ENCODE measurements at places on chromosomes 3 and 15. TPM values are rescaled to one million over a fixed set of nuclear protein-coding genes. Genes with fewer than 3 reads are reported as not detected.

DNA sequence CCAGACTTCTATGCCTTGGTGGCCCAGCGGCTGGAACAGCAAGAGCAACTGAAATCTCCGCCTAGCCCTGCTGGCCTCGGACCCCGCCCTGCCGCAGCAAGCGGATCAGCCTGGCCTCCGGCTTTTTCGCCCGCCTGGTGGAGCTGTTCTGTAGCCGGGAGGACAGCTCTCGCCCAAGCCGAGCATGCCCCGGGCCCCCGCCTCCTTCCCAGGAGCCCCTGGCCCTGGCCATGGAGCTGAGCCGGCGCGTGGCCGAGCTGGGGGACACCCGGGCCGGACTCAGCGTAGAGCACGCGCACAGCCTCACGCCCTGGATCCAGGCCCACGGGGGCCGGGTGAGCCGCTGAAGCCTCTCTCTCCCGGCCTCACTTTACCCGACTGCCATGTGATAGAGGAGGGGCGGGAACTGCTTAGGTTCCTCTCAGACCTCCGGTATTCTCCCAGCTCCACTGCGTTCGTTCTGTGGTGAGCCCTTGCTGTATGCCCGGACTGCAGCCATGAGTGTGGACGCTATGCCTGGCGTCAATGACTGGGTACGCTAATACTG is 24.1 kb upstream of the MRPL3 start:
- ATAC-seq, result peak; percentile 52

- peak; percentile 87 for ATAC-seq
Measured at GRCh38 chr3:66010739-66011655, 27.7 kb downstream of the MAGI1 start.

GRCh38 chr3:4680871-4681300 is 187.7 kb downstream of the ITPR1 start:
- no peak for ATAC-seq

- ATAC-seq, result no peak
Measured at GRCh38 chr3:117079997-117080396, 370.4 kb downstream of the TUSC7 start.

- no peak for ATAC-seq
Measured at GRCh38 chr3:185949515-185949914, 11.7 kb upstream of the TRA2B start.

DNA sequence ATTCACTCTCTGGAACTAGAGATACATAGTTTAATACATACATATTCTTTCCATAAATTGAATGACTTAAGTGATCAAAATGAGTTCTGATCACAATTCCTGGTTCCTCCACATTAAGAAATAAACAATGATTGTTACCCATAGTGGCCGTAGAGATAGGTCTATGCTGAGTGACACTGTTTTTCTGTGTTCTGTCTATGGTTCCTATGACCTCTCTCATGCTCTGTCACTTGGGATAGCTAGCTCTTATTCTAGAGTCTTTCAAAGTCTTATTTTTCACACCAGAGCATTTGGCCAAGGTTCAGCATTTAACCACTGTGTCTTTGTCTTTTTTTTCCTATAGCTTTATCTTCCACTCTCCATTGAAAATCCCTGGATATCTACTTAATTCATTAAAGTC is 132.4 kb downstream of the GOLGA6L6 start:
- ATAC-seq, result no peak

DNA sequence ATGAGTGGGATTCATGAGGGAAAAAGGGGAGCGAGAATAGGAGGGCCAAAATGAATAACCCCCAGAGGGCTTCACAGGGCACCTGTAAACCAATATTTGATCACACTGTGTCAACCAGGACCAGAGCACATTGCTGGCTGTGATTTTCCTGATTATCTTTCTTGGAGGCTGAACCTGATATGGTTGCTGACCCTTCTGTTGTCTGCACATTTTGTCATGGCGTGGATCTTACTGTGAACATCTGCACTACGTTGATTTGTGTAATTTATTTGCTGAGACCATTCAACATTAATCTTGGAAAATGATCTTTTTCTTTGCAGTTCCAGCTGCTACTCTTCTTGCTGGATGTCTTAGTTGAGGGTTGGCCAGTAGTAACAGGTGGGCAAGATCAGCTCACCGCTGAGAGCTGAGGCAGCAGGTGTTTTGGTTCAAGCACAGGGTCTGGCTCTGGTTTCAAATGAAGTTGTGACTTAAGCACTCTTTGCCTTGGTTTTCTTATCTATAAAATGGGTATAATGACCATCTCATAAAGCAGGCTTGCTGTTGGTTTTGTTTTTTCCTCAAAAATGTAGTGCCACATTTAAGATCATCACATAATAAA is 61.2 kb downstream of the ARHGEF26 start:
- no peak for ATAC-seq

- no peak for ATAC-seq
Measured at GRCh38 chr15:95162531-95162930, 931.2 kb downstream of the MCTP2 start.

- ATAC-seq, result no peak
Measured at GRCh38 chr3:83628471-83628870, 1330.3 kb upstream of the CADM2 start.

DNA sequence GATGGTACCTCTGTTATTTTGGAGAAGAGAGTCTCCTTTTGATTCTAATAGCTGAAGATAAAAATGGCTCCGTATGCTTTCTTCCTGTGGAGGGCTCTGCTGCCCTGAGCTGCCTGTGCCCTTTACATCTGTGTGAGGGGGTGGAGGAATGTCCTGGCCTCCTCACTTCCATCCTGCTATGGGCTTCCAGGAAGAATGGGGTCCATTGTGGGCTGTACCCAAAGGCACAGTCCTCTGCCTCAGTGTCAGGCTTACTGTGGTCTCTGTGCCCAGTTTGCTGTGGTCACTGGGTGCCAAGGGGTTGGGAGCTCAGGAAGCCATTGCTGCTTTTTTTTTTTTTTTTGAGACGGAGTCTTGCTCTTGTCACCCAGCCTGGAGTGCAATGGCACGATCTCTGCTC is 14.4 kb downstream of the DAG1 start:
- no peak for ATAC-seq

DNA sequence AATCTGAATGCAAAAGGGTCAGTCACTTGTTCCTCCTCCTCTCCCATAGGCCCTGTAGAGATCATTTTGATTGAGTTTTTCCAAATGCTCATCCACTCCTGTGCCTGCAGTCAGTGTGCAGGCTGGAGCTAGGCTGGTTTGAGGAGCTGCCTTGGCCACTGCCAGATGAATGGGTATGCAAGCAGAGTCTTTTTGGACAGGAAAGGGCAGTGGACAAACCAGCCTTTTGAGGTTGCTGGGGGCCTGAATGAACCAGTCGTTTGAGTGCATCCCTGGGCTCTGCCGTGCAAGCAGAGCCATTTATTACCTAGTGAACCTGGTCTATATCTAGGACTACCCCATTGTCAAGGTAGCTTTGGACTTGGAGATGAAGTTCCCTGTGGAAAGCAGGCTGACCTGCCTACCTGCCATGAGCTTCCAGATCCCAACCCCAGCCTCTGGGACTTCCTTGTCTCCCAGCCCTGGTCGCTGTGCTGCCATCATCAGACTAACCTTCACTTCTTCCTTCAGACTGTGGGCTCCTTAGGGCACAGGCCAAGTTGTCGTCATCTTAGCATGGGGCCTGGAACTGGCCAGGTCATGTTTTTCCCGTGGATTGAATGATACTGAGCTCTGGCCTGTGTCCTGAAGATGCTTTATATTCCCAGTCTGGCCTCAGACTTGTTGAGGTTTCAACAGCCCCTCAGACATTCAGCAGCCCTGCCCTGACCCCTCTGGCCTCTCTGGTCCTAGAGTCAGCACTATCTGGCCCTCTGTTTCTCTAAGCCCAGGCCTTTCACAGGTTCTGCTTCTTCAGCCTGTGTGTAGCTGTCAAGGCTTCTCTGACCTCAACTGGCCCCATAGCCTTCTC is 55.5 kb upstream of the PRR23C start:
- no peak for ATAC-seq

DNA sequence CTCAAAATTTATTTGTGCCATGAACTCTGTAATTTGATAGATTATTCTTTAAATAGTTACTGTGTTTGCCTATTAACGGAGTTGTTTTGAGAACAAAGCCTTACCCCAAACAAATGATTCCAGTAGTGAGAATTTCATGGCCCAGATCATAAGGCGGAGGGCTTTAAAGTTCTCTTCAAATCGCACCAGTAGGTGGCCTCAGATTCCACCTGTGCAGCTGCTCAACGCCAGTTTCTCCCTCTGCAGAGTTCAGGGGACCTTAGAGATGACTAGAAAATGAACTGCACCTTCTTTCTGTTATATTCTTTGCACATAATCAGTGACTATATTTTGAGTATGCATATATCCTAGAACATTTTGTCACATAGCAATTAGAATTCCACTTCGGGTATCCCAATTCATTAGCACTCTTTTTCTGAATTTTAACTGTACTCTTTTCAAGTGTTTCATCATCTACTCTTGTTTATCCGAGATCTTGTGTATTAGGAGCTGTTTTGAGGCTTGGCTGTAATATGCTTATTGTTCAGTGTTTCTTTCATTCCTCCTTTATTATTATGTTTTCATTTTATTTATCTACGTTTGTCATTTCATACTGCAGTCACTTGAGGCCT is 232.6 kb upstream of the CHRM5 start:
- ATAC-seq, result peak; percentile 51

GRCh38 chr3:38658841-38659240 is 9.4 kb upstream of the SCN5A start:
- ATAC-seq, result no peak

DNA sequence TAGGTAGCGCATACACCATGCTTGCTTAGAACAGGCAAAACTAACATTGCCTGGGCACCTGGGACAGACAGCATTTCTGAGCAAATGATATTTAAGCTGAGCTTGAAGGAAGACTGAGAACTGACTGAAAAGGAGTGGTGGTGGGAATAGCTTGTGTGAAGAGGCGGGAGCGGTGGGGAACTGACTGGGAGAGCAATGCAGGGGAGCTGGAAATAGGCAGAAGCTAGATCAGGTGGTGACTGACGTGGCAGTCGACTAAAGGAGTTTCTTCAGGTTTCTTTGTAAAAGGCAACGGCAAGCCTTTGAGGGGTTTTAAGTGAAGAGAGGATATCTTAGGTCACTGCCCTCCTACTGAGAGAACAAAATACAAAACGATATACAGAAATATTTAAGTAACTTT is 61.8 kb downstream of the NEO1 start:
- ATAC-seq, result no peak

GRCh38 chr3:166195808-166196207 is 358.6 kb upstream of the BCHE start:
- no peak for ATAC-seq

- no peak for ATAC-seq
Measured at GRCh38 chr3:14646589-14647413, 4.8 kb upstream of the CCDC174 start.

DNA sequence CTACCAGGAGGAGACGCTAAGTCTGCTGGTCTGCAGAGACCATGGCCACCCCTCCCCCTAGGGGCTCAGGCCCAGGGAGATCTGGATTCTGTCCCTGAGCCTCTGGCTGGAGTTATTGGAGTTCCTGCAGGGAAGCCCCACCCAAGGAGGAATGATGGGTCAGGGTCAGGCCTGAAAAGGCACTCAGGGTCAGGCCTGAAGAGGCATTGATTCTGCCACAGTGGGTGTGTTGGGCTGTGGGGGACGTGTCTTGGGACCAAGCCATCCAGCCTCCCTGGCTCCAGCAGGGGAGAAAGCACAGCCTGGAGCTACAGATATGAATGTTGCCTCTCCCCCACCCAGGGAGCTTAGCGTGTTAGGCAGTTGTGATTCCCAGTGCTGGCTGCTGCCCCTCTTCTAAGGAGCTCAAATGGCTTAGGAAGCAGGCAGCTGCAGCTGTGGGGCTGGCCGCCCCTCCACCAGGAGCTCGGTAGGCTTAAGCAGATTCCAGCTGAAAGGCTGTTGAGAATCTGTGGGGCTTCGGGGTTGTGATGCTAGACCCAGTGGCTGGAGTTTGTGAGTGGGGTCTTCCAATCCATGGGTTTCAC is 176.7 kb downstream of the CHL1 start:
- ATAC-seq, result no peak

GRCh38 chr3:196477678-196478077 is 25.9 kb downstream of the RNF168 start:
- ATAC-seq, result no peak

GRCh38 chr15:51077221-51078153 is 17.2 kb downstream of the TNFAIP8L3 start:
- peak; percentile 36 for ATAC-seq

- no peak for ATAC-seq
Measured at GRCh38 chr15:85019815-85020590, 38.3 kb downstream of the PDE8A start.

GRCh38 chr15:59571606-59572005 is 40.0 kb upstream of the GCNT3 start:
- no peak for ATAC-seq

- ATAC-seq, result no peak
Measured at GRCh38 chr15:81747026-81747425, 298.8 kb downstream of the MEX3B start.

DNA sequence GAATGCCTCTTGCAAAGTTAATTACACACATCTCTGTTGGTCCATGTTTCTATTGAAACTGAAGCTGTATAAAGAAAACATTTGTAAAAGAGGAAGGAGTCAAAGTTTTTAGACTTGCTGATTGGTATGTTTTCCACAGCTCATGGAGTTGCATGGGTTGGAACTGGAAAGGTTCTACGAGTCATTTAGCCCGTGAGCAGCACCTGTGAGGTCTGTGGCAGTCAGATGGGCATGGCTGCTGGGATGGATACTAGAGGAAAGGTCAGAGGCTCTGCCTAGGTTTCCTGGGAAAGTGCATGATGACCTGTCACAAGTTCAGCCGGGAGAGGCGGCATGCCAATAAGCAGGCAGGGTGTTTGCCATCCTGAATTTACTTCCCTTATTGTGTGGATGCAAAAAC is 155.4 kb downstream of the CACNA1D start:
- ATAC-seq, result no peak

DNA sequence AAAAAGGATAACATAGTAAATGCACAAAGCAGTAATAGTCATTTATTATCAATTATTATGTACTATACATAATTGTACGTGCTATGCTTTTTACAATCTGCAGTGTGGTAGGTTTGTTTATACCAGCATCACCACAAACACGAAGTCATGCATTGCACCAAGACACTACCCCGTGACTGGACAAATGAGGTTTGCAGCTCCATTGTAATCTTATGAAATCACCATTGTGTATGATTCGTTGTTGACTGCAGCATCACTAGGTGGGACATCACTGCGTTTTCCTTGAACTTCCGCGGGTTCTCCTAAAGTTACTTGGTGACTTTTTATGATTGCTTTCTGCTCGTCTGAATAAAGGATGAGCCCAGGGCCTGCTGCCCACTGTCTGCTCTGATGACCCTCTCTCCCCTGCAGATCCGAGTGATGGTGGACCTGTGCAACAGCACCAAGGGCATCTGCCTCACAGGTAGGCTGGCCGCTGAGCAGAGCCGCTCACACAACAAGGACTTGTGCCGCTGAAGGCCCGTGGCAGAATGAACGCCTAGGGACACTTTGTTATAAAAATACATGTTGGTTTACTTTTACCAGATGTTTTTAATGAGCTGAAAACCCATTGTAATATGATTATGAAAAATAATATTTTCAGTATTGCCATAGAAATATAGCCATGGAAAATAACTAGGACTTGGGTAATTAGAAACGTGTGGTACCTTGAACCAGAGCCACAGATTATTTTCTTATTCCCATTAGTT is 35.8 kb downstream of the GLDN start:
- no peak for ATAC-seq

The MAPKBP1 gene
- 26.1 TPM for total RNA-seq

The TRIM42 gene
- total RNA-seq, result not detected

The IL5RA gene
- total RNA-seq, result not detected

The CLRN1 gene
- total RNA-seq, result not detected

The GABRG3 gene
- not detected for total RNA-seq

The WDR82 gene
- total RNA-seq, result 52.2 TPM

The ALPK3 gene
- total RNA-seq, result 5.5 TPM
